ENCODE measurements at places on chromosomes 13 and 19. TPM values are rescaled to one million over a fixed set of nuclear protein-coding genes. Genes with fewer than 3 reads are reported as not detected.

The CACNG6 gene
- not detected for total RNA-seq

The KLK5 gene
- not detected for total RNA-seq

The ANGPTL8 gene
- total RNA-seq: not detected

The KCTD15 gene
- 6.4 TPM for total RNA-seq

The TPTE2 gene
- not detected for total RNA-seq
